Fibroblast of villous mesenchyme (primary cell): ENCODE measurements at places on chromosomes 13 and 19.

DNA sequence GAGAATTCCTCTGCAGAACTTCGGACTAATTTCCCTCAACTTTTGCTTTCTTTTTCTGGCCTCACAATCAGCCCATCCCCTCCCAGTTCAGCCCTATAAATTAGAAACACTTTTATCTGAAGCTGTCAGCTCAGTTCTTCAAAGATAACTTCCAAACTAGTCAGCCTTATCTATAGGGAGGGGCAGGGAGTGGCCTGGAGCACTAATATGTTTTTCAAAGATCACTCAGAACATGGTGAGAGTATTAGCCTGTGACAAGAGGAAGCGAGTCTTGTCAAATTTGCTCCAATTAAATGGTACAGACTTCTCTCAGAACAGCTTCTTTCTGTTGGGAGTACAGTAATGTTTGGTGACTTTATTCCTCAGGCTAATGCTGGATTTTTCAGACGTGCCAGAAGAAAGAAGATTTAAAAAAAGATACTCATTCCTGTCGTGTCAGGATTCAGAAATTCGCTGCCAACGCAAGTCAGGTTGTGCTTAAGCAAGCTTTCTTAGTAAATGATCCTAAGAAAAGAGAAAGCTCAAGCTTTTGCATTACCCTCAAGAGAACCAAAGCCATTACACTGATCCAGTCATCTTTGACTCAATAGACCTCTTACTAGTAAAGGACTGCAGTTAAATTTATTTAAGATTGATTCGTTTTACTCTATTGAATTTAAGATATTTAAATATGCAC is 1033.6 kb downstream of the SLITRK5 start:
- DNase-seq, result no peak

DNA sequence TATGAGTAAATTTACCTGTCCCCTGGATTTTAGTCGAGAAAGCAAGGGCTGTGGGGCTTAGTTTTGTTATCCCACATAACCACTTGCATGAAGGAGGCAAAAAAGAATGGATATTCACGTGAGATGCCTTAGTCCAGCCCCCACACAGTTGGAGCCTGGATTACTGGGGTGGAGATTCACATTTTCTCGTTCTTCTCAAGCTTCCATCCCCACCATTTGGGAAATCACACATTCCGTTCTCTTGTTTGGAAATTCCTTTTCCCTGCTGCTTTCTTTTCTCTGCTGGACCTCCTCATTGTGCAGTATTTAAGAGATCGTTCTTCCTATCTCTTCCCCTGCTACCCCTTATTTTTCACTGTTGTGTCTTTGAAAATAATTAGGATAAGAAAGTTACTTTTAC is 45.1 kb upstream of the FARP1 start:
- DNase-seq, result no peak

GRCh38 chr13:97359181-97360057 is 74.5 kb upstream of the RAP2A start:
- DNase-seq, result peak; percentile 96

DNA sequence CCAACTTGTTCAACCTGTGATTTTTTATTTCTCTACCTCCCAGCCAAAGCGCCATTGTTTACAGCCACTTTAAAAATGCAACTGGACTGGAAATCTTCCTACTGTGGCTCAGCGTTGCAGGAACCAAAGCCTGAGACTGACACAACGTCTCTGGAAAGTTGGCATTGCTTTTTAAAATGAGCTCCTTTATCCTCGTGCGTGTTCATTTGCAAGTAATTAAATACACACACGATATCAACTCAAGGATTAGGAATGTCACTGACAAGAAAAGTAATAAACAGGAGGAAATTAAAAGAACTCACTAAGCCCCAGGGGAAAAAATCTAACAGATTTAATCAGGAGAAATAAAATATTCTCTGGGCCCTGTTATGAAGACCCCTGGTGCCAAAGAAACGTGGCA is 184.6 kb upstream of the IRS2 start:
- no peak for DNase-seq

- no peak for DNase-seq
These were observed 118.5 kb downstream of the IRS2 start for GRCh38 chr13:109667807-109668291.

DNA sequence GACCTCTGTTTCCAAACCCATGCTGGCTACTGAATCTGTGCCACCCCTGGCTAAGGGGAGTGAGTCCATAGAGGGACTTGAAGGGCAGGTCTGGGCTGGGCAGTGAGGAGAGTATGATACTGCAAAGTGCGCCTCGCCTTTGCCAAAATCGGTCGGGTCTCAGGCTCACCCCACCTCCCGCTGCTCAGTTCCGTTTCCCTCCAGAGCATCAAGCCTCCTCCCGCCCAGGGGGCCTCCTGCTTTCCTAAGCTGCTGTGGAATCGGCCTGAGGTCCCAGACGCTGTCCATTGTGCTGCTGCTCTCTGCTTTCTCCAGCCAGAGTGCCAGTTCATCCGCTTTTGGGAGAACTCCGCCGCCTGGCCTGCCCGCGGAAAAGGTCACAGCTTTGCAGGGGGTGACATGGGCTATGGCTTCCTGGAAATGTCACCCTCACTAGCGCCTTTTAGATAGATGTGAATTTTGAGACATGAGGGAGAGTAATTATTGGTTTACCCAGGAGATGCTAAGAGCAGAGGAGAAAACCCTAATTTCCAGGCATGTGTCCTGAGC is 1418.4 kb downstream of the UQCRFS1 start:
- peak; percentile 34 for DNase-seq

GRCh38 chr13:20624213-20624612 is 57.3 kb downstream of the IFT88 start:
- no peak for DNase-seq

DNA sequence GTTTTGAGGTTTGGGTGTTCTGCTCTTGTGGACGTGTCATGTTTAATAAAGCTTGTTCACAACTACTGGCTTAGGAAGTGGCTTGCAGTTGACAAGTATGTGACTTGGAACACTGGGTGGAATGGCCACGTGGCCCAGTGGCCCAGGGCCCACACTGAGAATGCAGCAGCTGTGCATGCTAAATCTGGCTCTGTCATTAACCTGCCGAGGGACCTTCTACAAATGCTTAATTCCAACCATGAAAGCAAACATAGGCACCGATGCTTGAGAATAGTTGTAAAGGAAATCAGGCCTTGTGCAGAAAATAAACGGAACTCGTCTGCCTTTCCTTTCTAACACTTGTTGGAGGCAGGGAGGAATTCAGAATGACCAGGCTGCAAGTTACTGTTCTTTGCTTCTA is 11.6 kb upstream of the CLDN10 start:
- no peak for DNase-seq
